ENCODE measurements at places on chromosomes 3 and 15. TPM values are rescaled to one million over a fixed set of nuclear protein-coding genes. Genes with fewer than 3 reads are reported as not detected.

CHST14 gene
- 32.9 TPM for total RNA-seq

DNA sequence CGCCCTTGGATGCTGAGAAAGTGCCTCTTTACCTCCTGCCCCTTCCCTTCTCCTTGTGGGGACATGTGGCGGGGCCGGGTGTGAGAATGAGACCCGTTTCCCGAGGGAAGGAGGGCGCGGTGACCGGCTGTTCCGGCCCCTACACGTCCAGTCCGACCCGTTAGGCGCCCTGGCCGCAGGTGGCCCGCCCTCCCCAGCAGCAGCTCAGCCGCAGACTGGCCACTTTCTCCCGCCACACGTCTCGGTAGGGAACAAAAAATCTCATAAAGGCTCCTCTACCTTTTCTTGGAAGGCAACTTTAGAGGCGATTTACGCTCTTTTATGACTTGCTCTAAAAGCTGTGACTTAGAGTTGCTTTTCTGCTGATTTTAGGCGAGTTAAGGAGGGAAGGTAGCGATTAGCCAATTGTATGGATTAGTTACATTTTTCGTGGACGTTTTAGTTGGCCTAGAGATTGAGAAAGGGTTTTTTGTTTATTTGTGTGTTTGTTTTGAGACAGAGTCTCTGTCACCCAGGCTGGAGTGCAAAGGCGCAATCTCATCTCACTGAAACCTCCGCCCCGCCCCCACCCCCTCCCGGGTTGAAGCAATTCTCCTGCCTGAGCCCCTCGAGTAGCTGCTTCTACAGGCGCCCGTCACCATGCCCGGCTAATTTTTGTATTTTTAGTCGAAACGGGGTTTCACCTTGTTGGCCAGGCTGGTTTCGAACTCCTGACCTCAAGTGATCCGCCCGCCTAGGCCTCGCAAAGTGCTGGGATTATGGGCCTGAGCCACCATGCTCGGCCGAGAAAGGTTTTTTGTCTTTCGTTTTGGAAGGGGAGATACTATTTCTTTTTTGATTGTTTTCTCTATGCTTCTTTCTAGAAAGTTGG lies 8.3 kb upstream of the PGPEP1L start:
- DNase-seq, result peak; percentile 6

TEX55 gene
- not detected for total RNA-seq

IL5RA gene
- total RNA-seq, result not detected

EPHB1 gene
- 12.5 TPM for total RNA-seq

GRCh38 chr3:102084704-102085103 lies 235.4 kb downstream of the NFKBIZ start:
- no peak for DNase-seq

DNA sequence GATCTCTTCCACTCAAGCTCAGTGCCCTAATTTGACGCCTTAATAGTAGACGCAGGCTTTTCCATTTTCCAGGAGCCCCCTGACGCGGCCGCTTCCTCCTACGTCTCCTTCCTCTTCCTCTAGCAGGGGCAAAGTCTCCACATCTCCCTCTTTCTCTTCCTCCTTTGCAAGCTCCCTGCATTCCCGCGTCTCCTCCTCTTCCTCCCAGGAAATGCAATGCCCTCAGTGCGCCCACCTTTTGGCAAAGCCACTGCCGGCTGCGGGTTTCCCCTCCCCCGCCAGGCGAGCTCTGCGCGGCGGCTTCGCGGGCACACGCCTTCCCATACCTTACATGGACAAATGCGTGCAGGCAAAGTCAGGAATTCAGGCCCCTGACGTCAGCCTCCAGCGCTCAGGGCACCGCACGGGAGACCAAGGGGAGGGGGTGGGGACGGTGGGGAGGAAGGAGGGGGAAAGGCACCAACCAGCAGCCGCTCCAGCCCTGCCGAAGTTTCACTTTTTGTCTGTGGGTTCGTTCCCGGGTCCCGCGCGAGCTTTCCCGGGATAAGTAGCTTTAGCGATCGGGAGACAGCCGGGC lies 432 bp upstream of the LPP start:
- DNase-seq, result peak; percentile 65

DNA sequence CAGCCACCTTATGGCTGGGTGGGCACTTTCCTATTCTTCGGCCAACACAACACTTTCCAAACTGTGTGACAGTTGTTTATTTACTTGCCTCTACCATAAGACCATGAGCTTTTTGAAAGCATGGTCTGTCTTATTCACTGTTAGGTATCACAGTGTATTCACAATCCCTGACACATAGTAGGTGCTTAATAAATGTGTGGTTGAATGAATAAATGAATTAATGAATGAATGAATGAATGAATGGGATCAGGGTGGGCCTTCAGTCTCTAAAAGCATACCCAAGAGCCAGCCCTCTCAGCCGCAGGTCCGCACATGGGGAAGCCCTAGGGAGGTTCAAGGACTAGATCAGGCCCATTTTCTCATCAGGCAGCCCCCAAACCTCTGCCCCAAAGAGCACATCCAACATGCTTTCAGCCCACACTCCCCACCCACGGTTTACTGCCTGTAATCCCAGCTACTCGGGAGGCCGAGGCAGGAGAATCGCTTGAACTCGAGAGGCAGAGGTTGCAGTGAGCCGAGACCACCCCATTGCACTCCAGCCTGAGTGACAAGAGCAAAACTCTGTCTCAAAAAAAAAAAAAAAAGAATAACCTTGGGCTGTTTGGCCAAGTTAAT lies 95.9 kb downstream of the LIPC start:
- DNase-seq, result no peak

- no peak for DNase-seq
Observed at GRCh38 chr3:132008837-132009236, 26.0 kb downstream of the CPNE4 start.

DNA sequence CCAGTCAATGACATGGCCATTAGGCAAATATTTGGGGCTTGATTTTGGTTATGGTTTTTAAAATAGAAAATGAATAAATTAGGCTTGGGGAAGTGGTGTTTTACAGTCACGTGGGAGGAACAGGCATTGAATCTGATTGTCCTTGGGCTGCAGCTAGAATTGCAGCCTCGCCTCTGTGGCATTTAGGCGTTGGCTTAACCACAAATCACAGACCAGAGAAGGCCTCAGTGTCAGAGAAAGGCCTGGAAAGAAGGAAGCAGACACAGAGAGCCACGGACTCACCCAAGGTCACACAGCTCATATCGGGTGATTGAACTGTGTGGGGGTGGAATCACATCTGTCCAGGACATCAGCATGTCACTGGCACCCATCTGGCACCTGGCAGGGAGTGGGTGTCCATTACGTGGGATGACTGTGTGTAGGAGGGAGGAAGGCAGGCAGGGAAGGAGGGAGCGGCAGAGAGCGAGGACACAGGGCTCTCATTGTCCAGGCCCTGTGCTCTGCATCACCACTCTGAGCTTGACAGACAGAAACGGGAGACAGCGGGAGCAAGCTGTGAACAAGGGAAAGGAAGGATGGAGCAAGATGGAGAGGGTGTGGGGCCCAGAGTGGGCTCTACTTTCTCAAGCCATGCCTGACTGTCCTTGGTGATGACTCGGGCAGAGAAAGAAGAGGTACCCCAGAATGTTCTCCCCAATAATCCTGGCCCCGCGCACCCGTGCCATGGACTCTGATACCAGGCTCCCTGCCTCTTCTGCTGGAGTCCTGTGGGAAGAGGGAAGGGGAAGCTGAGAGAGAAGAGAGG lies 186.4 kb downstream of the FAM43A start:
- peak; percentile 9 for DNase-seq
